ENCODE measurements at places on chromosomes 3 and 15. TPM values are rescaled to one million over a fixed set of nuclear protein-coding genes. Genes with fewer than 3 reads are reported as not detected.

Gene CADM2
- 0.14 TPM for total RNA-seq

Gene GP5
- 0.39 TPM for total RNA-seq

Gene CHL1
- total RNA-seq, result not detected

Gene CASR
- total RNA-seq, result 0.05 TPM

Gene SCN10A
- total RNA-seq, result not detected

Gene GNAT1
- total RNA-seq, result 0.14 TPM

Gene CHDH
- 0.30 TPM for total RNA-seq

Measured in activated CD4-positive, alpha-beta T cell treated with anti-CD3 and anti-CD28 coated beads for 36 hours (primary cell).